ENCODE measurements at places on chromosomes 13 and 19.
A peak's percentile ranks its signal among the peaks of the same experiment; 100 is the strongest.

DNA sequence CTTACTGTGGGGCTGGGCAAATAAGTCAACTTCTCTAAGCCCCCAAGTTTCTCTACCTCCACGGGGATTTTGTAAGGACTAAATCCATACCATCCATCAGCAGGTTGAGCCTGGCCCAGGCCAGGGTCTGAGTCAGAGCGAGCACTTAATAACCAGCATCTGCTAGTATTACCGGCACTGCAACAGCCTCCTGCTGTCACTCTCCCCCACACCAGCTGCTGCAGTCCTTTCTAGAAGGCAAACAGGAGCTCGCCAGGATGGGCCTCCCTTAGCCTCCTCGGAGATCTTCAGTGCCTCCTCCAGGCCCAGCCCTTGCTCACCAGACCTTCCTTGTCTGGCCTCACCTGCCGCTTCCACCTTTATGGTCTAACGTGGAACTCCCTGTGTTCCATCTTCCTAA, 3.2 kb downstream of the NAPA start:
- no peak for DNase-seq

GRCh38 chr19:40623403-40624251, 22.5 kb downstream of the LTBP4 start:
- peak; percentile 30 for DNase-seq

GRCh38 chr13:92255526-92255925, 857.1 kb downstream of the GPC5 start:
- DNase-seq = no peak

DNA sequence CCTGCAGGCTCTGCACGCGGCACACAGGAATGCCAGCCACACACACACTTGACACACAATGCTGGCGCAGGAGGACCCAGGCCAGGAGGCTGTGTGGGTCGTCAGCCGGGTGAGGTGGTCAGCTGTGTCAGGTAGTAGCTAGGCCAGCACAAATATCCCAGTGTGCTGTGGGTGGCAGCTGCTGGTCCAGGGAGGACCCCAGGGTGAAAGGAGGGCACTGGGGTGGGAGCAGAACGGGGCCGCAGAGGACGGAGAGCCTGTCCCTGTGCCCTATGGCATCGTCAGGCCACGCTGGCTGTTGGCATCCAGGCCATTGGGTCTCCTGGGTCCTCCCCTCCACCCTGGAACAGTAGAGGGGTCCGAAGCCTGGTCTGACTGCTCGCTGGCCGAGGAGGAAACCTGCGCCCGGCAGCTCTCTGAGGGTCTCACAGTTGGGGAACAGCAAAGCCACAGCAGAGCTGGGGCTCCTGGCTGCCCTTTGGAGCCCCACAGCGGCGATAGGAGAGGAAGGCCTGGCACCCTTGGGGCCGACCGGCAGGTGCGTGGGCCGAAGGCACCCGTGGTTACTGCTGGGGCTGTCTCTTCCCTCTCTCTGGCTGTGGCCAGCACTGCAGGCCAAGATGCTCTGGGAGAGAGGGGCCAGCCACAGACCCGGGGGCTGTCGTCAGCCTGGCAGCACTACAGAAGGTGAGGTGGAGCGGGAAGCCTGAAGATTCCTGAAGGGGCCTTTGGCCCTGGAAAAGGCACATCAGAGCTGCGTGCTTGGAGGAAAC, 27.3 kb downstream of the C13orf46 start:
- peak; percentile 28 for DNase-seq

DNA sequence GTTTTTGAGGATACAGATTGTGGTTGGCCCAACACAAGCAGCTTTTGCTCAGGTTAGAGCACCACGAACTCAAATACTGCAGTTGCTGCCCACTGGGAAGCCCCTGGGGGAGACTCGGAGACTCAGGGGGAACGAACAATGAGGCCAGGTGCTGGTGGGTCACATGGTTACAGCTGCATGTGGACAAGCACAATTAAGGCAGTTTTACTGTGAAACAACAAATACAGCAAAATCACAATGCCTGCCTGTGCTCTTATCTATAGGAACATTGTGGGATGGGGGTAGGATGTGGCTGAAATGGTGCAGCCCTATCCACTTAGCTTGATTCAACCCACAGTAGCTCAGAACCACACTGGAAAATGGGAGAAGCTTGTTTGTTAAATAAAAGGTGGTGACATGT, 119.7 kb upstream of the SPATA13 start:
- no peak for DNase-seq

DNA sequence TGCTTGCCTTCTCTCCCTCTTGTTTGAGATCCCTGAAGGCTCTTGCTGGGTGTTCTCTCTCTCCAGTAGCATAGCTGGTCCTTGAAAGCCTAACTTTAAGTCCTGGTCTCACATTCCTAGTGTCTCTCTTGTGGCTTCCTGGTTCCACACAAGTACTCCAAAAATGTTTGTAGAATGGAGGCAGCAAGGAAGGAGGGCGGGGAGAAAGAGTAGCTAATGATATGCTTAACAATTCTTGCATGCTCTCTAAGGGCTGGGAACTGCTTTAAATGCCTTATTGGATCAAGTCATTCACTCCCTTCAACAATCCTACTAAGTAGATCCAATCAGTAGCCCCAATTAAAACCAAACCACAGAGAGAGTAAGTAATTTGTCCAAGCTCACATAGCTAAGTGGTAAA, 357.3 kb downstream of the KLF5 start:
- DNase-seq = no peak

GRCh38 chr19:49133621-49134454, 14.5 kb downstream of the PPFIA3 start:
- peak; percentile 78 for DNase-seq

- no peak for DNase-seq
Measured at GRCh38 chr13:44224450-44225149, 149.0 kb upstream of the SERP2 start.

- DNase-seq = peak; percentile 51
Measured at GRCh38 chr19:40614622-40615411, 13.6 kb downstream of the LTBP4 start.

- DNase-seq = peak; percentile 81
Measured at GRCh38 chr19:13865571-13866462, 11.1 kb upstream of the NANOS3 start.

GRCh38 chr13:94173312-94173854, 306.1 kb downstream of the DCT start:
- no peak for DNase-seq

DNA sequence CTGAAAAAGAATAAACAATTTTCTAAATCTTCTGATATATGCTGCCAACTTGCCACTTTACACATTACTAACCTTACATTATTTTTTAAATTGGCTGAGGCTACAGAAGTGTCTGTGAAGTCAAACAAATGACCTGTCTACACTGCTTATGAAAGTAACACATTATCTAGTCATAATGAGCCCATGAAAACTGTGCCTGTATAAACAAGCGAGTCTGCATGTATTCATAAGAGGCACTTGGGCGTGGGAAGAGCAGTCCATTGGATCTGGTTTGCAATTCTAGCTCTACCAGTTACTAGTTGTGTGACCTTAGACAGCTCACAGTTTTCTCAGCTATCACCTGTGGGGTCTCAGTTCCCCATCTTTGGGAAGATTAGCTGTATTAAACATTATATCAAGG, 3.1 kb downstream of the VPS36 start:
- no peak for DNase-seq

- peak; percentile 38 for DNase-seq
Measured at GRCh38 chr19:58305932-58306323, 751 bp downstream of the ERVK3-1 start.
